ENCODE measurements at places on chromosomes 2 and 18.

DNA sequence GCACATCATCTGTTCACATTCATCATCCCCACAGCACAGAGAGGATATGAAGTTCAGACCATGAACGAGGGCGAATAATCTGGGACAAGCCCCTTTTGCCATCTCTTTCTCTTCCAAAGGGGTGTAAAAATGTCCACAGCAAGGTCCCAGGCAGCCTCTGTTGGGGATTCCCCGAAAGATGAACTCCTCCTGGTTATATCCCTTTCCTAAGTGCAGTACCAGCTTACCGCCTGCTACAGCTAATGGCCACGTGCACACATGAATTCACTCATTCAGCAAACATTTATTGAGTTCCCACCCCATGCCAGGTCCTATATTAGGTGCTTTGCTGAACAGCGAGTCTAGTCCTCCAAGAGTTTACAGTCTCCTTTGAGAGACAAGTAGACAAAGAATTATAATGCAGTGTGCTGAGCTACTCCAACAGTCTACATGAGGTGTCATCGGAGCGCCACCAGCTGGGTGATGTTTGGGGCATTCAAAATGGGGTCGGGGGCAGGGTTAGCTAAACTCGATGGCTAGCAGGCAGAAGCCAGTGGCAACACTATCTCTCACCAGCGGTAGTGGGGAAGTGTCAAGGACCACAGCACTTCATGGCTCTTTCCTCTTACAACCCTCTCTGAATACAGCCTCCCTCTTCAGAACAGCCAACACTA is 228.9 kb downstream of the TMEM163 start:
- DNase-seq: no peak

DNA sequence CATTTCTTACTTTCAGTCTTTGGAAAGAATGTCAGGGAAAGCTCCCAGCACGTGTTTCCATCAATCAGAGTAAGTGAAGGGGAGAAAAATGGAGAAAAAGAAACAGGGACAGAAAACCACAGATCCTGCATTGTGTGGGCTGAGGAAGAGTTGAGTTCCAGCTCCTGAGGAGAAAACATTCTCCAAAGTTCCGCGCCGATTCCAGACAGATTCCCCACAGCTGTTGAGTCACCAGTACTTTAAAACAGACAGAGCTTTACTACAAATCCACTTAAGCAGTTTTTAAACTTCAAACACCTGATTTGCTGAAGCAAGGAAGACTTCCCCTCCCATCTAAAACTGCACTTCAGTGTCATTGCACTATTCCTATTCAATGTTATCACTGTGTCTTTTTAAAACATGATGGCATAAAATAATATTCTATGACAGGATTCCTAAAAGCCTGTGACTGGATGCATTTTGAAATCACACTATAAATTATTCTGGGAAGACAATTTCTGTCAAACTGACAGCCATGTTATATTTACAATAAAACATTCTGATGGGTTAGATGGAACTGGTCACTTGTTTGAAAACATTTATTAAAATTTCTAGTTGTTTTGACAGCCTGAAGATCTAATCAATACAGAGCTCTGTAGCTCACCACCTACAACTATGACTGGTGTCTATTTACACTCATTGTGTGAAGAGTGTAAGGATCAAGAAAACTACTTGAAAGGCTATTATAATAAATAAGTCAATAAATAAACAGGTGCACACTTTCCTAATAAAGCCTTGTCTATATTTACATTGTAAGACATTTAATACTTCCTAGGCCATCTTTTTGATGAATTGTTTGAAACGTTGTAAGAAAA is 40.9 kb downstream of the TCF4 start:
- DNase-seq: no peak

DNA sequence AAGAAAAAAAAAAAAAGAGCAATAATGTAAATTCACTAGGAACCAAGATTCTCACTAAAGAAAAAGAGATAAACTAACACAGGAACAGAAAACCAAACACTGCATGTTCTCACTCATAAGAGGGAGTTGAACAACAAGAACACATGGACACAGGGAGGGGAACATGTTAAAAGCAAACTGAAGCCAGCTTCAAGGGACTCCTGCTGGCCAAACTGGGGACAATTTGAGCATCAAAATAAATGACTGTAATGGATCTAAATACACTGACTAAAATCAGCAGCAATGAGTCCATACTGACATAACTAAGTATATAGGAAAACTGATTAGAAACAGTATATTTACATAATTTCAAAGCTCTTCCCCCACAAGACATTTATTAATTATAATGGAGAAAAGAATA is 73.0 kb downstream of the FARSB start:
- no peak for DNase-seq

- DNase-seq: no peak
Observed at GRCh38 chr2:70498054-70498453, 55.6 kb downstream of the TGFA start.

- no peak for DNase-seq
Observed at GRCh38 chr2:31578316-31578715, 2.4 kb downstream of the SRD5A2 start.

- DNase-seq: no peak
Observed at GRCh38 chr2:115105966-115106365, 663.5 kb downstream of the DPP10 start.

DNA sequence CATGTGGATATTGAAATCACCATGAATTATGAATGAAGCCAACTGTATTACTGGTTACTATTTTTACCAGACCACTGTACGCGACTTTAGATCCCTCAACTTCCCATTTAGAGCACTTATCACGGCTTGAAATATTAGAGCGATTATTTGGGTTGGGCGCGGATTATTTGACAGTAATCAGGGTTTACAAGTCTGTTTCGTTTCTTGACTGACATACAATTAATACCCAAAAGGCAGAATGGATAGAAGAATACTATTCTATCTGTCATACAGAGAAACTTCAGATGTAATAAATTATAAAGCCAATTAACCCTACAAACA is 496 bp upstream of the NAPG start:
- no peak for DNase-seq

- no peak for DNase-seq
Observed at GRCh38 chr2:65507102-65508069, 75.0 kb upstream of the SPRED2 start.

DNA sequence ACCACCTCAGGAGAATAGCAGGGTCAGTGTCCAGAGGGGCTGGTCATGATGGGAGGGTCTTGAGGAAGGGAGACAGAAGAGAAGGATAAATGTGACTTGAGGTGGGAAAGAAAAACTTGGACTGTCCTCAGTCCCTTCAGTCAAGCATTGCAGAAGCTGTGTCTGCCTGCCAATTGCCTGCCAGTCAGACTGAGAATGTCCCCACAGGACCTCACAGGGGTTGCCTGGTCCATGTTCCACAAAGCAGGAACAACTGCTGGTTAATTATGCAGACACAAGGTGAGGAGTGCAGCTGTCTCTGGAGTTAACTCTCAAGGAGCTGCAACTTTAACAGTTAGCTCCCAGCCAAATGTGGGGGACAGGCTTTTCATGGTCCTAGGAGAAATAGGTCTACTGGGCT is 75.7 kb downstream of the TRIM43 start:
- DNase-seq: no peak

DNA sequence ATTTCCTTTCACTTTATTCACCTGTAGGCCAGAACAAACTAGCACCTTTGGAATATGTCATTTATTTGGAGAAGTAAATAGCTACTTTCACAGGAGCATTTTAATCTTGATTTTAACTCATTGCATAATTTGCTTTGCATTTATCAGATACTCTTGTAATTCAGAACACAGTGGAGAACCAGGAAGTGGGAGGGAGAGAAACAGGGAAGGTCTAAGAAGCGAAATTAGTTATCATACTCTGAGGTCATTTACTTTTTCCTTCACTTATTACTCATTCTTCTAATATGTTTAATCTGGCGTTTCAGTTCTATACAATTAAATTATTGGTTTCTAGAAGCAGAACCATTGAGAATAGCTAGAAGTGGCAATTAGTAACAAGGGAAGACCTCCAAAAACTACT is 20.7 kb downstream of the RBM44 start:
- DNase-seq: no peak

GRCh38 chr2:218028562-218029348 is 26.0 kb upstream of the TNS1 start:
- no peak for DNase-seq

DNA sequence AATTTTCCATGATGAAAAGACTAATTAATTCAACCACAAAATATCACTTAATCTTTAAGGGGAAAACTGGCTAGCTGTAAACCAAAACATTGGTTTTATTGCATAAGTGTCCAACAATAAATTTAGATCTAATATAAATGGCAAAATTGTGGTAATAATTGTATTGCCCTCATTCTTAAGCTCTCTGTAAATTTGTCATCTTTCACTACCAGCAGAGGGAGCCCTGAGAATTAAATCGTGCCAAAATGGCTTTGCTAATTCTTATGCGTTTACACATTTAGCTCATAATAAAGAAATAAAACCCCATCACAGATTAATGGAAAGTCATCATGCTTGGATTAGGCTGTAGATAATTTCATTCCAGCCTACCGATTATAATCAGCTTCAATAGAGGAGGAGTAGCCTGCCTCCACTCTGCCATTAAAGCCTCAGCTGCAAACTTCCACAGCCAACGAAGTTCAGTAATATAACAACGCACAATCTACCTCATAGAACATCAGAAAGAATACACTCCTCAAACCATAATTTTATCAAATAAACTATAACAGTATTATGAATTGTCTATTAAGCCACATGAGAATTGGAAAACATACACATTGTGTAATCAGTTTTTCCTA is 70.0 kb upstream of the ATP5MC3 start:
- no peak for DNase-seq

DNA sequence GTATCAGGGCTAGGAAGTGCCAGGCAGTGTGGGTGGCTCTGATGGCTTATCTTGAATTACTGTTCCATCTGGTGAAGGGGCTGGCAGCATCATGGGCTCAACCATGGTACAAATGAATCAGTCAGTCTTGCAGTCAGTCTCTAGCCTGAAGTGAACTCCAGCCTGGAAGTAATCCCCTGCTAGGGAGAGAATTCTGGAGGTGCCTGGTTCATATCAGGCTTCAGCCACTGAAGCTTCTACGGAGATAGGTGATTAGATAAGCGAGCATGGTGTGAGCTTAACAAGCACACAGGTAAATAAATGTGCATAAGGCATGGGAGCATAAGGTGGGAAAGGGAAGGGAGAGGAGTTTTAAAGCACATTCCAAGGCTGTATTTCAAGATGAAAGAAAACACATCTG is 541.7 kb downstream of the MBD2 start:
- DNase-seq: no peak

- DNase-seq: no peak
Observed at GRCh38 chr18:38198956-38199355, 633.4 kb upstream of the CELF4 start.

DNA sequence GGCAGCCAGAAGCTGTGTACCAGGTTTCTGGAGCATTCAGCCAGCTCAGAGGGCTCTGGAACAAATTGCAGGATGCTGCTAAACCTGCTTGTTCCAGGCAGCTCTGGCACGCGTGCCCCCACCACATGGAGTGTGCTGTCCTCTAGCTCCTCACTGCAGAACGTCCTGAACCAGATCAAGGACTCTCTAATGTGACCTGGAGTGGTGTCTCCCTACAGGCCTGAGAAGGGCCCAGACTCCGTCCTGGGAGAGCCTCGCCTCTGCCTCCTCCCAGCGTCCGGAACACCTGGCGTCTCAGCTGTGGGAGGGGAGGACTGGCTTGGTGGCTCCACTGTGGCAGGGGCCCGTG is 115.6 kb upstream of the GPC1 start:
- DNase-seq: no peak

DNA sequence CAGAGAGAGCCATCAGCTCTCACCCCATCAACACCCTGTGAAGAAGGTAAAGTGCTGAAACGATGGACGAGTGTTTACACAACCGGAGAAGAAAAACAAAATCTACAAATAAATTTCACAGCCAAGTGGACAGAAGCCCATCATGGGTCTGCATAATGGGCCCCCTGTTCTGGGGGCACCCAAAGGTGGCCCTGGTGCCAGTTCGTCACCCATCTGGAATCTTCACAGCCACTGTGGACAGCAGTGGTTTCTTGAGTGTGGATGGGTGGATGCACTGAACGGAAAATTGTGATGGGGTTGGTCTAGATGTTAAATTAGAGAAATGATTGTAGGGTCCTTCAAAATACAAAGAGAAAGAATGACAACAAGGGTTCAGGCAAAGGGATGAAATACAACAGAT is 38.8 kb downstream of the ANKMY1 start:
- DNase-seq: no peak

GRCh38 chr2:86747711-86748639 is 27.9 kb downstream of the RMND5A start:
- DNase-seq: no peak

- DNase-seq: no peak
Observed at GRCh38 chr2:159710601-159711180, 1.6 kb upstream of the MARCHF7 start.

DNA sequence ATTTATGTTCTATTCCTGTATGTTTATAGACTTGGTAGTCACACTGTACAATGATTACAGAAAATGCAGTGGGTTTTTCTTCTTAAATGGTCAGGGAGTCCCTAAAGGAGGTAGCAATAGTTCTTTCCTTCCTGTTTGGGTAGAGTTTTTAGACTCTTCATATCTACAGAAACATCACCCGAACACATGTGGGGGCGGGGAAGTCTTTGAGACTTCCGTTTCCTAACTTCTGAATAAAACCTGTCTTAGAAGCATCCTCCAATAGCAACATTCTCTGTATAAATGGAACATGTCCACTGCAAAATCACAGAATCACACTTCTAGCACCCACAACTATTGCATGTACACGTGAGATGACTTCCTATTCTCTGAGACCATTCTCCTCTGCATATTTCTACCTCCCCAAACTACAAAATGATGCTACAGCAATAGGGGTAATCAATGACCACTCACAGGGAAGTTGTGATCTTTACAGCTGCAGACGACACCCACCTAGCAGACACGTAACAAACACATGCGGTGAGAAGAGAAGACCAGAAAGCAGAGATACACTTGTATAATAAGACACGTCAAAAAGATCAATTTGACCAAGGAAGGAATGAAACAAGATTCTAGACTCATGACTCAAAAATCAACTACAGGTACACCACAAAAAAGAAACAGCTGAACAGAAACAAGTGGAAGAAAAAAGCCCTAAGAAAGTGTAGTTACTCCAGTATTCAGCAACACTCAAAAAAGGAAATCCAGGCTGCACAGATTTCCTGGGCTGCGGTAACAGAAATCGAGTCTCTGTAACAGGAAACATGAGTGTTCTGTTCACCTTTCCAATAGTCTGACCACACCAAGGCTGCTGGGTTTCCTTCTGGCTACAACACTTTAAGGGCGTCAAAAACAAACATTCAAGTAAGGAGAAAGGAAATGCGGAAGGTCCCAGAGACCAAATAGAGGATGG is 120.4 kb downstream of the ZNF516 start:
- no peak for DNase-seq

GRCh38 chr2:197706839-197707207 is 1.7 kb downstream of the MARS2 start:
- no peak for DNase-seq
